Activated CD8-positive, alpha-beta memory T cell treated with anti-CD3 and anti-CD28 coated beads for 48 hours (primary cell): ENCODE measurements at places on chromosomes 13 and 19.

- no peak for DNase-seq
Observed at GRCh38 chr13:73782450-73783449, 351.5 kb downstream of the KLF12 start.

DNA sequence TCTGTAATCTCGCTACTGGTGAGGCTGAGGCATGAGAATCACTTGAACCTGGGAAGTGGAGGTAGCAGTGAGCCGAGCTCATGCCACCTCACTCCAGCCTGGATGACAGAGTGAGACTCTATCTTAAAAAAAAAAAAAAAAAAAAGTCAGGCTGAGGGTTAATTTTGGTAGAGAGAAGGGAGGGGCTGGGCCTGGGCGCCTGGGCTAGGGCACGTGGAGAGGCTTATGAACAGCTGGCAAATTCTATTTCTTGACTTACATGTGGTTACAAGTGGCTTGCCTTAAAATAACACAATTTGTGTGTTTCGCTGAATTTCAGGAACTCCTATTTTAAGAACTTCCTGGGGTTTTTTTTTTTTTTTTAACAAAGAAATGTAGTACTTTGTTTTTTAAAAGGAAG lies 47.6 kb upstream of the MAP3K10 start:
- DNase-seq: no peak

- no peak for DNase-seq
Observed at GRCh38 chr13:97554496-97554895, 120.5 kb downstream of the RAP2A start.

- DNase-seq: no peak
Observed at GRCh38 chr19:40303765-40304164, 18.6 kb upstream of the AKT2 start.

DNA sequence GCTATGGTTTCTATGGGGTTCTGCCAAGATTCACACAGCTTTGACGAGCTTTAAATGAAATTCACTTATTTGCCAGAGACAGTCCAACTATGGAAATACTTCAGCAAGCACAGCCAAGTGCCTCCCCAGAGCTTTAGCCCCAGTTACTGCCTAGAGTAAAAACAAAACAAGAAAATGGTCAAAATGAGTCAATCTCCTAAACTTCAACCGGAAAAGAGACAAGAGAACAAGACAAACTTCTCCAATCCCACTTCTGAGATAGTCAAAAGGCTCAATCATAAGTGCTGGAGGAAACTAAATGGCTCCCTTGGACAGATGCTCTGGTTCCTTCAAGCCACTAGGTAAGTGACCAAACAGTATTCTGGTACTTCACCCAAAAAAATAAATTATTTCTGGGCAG lies 65.8 kb downstream of the KATNAL1 start:
- DNase-seq: no peak

DNA sequence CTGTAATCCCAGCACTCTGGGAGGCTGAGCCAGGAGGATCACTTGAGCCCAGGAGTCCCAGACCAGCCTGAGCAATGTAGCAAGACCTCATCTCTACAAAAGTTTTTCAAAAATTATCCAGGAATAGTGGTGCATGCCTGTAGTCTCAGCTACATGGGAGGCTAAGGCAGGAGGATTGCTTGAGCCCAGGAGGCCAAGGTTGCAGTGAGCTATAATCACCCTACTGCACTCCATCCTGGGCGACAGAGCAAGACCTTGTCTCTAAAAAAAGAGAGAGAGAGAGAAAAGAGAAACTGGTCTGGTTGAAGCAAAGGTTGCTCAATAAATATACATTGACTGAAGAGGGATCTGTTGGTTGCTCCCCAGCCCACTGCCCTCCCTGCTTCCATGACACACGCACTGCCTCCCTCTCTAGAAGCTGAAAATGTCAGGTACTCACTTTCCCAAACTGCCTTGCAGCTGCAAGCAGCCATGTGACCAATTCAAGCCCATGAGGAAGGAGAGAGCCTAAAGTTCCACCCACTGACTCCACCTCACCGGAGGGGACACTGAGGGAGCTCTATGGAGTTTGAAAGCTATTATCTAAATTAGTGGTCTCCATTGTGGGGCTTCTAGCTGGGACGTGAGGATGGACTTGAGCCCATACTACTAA lies 14.0 kb downstream of the CEACAM16 start:
- DNase-seq: no peak

GRCh38 chr19:2702170-2703076 lies at the start of gene GNG7:
TSS of gene GNG7 (minus strand) at chr19:2702694. CDS start at chr19:2520688, 182,006 bp downstream.
- peak; percentile 87 for DNase-seq

DNA sequence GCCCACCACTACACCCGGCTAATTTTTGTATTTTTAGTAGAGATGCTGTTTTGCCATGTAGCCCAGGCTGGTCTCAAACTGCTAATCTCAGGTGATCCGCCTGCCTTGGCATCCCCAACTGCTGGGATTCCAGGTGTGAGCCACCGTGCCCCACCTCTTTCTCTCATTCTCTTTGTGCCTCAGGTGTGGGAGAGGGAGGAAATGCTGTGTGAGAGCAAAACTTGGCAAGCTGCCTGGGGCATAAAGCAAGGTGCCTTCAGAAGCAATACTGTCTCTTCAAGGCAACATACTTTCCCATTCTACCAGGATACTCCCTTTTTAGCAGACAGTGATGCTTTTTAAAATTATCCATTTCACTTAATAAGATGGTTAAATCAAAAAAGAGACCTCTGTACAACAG lies 53.2 kb upstream of the RFC3 start:
- no peak for DNase-seq

DNA sequence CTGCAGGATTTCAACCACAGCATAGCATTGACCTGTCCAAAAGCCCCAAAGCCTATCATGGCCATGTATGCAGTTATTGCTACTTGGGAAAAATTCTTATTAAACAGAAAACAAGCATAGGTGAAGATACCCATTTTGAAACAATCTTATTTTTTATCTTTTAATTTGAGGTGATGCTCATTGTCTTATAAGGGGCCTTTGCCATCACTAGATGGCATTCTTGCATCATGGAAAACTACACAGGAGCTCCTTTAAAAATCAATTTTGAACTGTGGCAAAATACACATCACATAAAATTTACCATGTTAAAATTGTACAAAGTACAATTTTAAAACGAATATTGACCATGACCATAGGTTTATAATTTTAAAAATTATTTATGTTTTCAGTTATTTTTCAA lies 38.9 kb upstream of the ZNF835 start:
- no peak for DNase-seq

GRCh38 chr13:28355822-28356371 lies 139.0 kb downstream of the FLT1 start:
- DNase-seq: no peak

DNA sequence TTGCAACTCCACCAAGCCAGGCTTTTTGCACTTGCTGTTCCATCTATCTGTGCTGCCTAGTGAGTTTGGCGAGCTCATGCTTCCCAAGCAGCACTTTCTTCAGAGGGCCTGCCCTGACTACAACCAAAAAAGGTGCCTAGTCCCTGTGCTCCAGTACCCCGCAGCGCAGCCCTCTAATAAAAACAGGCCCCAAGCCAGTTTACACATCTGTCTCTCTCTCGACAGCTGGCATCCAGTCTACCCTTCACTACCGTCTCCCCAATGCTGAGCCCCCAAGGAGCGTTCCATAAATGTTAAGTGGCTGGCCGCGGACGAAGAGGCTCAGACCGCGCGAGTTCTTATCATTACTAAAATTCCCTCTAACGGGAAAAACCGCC lies 512 bp downstream of the MED4 start:
- no peak for DNase-seq

DNA sequence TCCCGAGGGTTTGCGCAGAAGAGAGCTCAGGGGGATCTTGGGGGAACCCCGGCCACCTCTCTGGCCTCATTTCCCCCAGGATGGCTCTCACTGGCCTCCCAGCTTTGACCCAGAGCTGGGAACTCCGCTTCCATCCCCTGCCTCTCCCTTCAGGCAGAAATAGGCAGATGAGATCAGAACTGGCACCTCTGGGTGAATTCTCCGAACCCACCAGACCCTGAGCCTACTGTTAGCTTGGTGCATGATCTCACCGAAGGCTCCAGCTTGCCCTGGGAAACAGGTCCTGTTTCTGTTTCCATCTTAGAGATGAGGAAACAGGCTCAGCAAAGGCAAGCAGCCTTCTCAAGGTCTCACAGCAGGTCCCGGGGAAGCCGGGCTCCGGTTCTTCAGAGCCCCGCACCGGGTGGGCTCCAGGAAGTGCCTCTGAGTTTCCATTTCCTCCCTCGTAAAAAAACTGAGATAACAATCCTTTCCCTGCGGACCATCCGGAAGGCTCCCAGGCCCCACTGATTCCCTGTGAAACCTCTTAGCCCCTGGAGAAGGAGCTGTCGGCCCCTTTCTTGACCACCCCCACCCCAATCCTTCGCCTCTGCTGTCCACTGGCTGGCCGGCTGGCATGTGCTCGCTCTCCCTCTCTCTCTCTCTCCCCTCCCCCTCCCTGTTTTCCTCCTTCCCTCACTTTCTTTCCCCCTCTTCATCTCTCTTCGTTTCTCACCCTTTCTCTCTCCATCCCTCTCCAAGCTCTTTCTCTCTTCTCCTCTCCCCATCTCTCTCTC lies 2.1 kb downstream of the NECTIN2 start:
- DNase-seq: no peak

- no peak for DNase-seq
Observed at GRCh38 chr13:99827011-99827772, 144.4 kb downstream of the ZIC5 start.

GRCh38 chr19:4896372-4896771 lies 6.3 kb downstream of the ARRDC5 start:
- DNase-seq: no peak

GRCh38 chr19:14401468-14402195 lies 17.5 kb downstream of the DDX39A start:
- no peak for DNase-seq

DNA sequence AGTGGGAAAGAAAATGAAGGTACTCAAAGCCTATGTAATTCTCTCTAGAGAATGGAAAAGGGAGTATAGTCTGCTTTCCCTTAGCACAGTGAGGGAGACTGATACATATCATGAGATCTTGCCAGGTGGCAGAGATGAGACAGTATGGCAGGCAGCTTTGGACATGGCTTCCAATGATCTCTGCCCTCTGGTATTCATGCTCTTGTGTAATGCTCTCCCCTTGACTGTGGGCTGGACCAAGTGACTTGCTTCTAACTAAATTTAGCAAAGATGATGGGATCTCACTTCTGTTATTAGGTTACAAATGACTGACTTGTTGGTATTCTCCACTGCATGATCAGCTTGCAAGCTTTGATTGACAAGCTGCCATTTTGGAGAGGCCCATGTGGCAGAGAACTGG lies 10.2 kb downstream of the ZNF132 start:
- DNase-seq: no peak

DNA sequence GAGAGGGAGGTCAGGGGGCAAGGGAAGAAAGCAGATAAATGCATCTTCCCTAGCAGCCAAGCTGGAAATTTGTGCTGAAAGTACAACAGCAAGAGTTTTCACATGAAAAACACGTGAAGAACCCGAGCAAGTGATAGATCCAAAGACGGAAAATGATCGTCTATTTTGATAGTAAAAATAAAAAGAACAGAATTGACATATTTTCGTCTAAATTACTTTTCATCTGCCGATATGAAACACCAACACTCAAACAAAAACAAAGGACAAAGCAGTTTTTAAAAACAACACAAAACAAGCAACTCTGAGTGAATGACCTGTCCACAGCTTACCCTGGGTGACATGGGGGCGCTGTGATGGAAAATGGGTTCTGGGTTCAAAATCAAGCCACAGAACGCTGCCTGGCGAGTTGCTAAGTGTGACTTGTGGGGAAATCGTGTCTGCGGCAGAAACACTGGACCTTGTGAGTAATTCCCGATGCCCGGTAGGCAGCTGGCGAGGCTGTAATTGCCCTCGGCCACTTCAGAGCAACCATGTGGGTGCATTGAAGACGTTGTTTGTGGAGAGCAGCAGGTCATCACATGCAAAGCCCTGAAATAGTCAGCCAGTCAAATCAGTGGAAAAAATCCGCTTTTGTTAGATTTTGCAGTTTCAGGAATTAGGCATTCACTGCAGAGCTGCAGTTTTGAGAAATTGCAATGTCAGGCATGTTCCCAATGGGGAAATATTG lies 7.4 kb downstream of the SOX1 start:
- DNase-seq: no peak

DNA sequence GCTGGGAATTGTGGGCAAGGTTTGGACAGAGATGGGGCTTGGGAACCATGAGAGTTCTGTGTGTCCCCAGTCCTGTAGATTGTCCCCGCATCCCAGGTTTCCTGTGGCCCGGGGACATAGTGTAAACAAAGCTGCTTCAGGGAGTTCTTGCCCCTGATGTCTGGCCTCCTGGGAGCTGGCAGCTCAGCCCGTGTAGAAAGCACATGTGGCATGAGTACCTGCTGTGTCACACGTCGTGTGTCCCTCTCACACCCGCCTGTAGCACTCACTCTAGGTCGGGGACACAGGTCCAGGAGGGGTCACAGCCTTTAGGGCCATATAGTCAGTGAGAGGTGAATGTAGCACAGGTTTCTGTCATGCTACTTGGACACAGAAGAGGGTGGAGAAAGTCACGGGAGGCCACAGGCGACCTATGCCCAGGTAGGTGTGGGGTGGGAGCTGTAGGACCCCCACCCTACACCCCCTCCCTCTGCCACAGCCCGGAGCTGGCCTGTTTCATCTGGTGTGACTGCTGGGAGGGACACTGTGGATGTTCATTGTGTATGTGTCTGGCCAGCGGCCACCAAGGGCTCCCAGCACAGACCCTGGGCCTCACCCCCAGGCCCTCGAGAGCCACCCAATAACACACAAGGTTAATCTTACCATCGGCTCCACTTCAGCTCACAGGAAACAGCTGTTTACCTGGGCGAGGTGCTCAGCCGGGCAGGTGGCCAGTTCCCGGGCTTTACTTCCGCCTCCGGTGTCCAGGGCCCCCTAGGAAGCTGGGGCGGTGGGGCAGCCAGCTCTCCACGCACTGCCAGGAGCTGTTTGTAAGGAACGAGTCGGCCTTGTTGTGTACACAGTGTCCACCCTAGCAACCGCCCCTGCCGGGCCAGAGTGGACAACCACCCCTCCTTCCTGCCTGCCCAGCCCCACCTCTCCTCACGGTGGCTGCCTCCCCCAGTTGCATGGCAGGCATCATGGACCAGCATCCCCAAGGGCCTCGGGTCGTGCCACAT lies 49.7 kb downstream of the COMP start:
- DNase-seq: no peak

DNA sequence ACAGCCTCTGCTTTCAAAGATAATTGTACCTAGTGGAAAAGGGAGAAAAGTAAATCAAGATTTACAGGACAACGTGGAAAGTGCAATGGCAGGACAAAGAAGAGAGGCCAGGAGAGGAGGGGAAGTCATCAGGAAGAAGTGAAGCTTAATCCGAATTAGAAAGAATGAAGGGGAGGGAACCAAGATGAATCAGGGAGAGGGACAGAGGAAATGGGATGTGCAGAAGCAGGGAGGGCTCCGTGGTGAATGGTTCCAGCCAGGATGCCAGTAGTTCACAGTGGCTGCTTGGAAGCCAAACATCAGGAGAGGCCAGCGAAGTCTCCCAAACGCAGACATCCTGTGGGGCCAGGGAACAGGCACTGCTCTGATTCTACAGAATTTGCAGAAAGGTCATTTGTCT lies 144.4 kb downstream of the LIG4 start:
- no peak for DNase-seq
